ENCODE measurements at places on chromosomes 1 and 21. TPM values are rescaled to one million over a fixed set of nuclear protein-coding genes. Genes with fewer than 3 reads are reported as not detected.

DNA sequence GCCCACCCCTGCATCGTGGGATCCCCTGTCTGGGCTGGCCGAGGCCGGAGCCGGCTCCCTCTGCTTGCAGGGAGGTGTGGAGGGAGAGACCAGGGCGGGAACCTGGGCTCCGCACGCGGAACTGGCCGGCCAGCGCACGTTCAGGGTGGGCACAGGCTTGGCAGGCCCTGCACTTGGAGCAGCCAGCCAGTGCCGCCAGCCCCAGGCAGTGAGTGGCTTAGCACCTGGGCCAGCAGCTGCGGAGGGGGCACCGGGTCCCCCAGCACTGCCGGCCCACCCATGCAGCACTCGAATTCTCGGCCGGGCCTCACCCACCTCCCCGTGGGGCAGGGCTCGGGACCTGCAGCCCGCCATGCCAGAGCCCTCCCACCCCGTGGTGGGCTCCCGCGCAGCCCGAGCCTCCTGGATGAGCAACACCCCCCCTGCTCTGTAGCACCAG lies 422.6 kb downstream of the AMY1C start:
- DNase-seq: no peak

- no peak for DNase-seq
Observed at GRCh38 chr1:157944663-157945280, 48.7 kb upstream of the KIRREL1 start.

DNA sequence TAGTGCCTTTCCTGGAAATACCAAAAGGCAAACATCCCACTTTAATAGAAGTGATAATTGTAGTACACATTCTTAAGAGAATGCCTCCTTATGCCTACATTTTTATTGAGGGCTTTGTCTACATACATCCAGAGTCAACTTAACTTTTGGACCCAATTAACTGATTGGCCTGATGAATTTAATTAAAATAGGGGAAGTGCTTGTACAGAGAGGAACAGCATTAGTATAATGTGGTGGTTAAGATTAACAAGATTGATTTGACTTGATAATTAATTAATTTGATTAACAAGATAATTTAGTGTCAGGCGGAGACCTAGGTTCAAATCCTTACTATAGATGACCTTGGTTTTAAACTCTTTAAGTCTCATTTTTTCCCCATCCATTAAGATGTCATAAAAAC lies 111.4 kb downstream of the NFIA start:
- no peak for DNase-seq

DNA sequence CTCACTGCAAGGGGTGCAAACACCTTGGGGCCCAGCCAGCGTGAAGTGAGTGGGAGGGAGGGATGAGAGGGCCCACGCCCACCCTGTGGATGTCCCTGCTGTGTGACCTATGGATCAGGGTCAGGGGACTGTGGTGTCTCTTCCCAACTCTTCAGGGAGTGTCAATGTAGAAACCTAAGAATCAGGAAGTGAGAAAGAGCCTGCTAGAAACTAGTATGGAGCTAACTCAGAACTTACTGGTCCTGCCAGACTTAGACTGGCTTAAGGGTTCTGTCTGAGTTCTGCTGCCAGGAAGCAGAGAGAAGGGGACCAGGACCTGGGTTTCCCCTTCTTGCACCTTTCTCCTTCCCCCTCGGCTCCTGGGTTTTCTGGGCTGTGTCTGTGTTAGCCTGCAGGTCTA lies 1.8 kb upstream of the IL10 start:
- no peak for DNase-seq

DNA sequence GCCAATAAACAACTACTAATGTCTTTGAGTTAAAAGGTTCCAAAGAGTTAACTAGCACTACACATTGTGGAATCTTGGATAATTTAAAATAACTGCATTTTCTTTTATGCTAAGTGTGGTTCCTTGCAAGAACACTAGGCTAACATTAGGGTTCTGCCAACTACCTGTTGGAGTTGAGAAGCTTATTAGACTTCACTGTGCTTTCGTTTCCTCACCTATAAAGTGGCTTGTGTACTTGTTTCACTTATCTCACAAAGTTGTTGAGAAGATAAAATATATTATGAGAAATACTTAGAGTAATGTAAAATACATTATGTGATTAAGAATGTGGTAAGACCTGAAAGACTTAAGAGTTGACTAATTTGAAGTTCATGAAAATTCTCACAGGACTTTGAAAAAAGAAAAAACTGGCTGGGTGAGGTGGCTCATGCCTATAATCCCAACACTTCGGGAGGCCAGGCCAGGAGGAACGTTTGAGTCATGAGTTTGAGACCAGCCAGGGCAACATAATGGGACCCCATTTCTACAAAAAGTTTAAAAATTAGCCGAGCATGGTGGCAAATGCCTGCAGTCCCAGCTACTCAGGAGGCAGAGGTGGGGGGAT lies 5.6 kb upstream of the RRAGC start:
- DNase-seq: no peak

DNA sequence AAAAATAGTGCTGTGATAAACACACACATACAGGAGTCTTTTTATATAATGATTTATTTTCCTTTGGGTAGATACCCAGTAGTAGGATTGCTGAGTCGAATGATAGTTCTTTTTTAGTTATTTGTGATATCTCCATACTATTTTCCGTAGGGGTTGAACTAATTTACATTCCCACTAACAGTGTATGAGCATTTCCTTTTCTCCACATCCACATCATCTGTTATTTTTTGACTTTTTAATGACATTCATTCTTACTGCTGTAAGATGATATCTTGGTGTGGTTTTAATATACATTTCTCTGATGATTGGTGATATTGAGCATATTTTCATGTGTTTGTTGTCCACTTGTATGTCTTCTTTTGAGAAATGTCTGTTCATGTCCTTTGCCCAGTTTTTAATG lies 78.3 kb downstream of the NIBAN1 start:
- DNase-seq: no peak

DNA sequence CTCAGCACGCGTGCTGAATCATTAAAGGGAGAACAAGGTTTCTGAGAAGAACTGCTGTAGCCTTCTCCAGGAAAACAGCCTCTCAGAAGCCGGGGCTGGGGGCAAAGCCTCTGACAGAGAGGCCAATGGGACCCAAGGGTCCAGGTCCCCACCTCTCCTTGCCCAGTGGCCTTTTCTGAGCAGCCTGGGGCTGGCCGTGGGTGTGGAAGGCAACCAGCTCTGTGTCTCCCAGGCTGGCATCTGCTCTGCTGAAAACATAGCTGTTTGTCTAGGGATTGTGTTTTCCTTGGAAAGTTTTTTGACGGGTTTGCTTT lies 261.2 kb downstream of the NPHP4 start:
- DNase-seq: no peak

DNA sequence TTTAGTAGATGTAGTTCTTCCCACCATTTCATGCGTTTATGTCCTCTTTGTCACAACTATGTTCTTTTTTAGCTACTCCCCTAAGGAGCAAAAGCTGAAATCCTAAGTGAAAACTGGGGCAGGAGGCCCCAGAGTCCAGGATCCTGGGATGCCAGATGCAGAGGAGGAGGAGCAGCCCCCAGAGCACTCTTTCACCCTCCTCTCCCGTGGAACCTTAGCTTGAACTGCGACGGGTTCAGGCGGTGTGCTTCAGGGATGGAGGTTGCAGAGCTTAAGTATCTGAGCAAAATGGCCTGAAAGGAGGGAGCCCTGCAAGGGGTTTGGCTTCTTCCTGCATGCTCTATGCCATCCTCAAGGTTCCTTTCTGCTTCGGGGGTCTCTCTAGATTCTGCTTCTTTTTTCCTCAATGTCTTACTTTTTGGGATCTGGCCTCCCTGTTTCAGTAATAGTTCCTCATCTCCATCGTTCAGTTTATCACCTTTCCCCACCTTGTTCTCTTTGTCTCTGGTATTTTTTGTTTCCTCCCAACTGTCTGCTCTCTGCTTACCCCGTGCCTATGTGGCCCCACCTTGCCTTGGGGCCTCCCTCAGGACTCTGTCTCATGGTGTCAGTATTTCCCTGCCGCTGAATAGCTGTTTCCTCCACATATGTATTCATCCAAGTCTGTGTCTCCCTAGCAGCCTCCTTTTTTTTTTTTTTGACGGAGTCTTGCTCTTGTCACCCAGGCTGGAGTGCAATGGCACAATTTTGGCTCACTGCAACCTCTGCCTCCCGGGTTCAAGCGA lies 2.7 kb upstream of the NHLH1 start:
- DNase-seq: no peak

GRCh38 chr1:167641786-167642500 lies 11.9 kb downstream of the RCSD1 start:
- no peak for DNase-seq

GRCh38 chr1:15066191-15066590 lies 87.4 kb upstream of the TMEM51 start:
- no peak for DNase-seq

- DNase-seq: no peak
Observed at GRCh38 chr1:43572084-43572483, 41.4 kb downstream of the PTPRF start.

- DNase-seq: no peak
Observed at GRCh38 chr1:32063261-32063681, 9.5 kb upstream of the TMEM39B start.

- DNase-seq: no peak
Observed at GRCh38 chr1:172470149-172470548, 26.3 kb upstream of the PIGC start.

GRCh38 chr1:33387625-33388024 lies 43.3 kb downstream of the PHC2 start:
- DNase-seq: no peak

DNA sequence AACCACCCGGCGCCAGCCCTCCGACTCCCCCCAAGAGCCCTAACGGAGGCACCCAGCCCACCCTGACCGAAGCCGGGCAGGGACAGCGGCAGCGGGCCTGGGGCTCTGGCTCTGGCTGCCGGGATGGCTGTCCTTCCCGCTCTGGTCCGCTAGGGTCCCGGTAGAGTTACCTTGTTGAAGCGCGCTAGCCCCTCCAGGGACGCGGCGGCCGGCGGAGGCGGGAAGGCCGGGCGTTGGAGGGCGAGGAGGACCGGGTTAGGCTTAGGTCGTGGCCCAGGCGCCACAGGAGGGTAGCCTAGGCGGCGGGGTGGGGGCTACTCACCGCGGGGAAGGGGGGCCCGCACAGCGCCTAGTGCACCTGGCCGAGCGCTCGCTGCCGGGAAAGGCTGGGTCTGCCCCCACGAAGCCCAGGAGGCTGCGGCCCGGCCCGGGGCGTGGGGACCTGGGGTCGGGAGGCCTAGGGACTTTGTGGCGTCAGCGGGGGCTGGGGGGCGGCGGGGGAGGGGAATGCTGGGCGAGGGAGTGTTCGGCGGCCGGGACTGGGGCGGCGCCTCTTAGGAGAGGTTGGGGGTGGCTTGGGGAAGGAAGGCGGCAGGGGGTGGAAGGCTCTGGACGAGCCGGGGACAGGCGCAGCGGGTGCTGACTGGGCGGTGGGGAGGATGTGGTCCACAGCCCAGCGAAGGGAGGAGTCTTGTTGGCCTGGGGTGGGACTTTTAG lies at the start of gene TRIM17:
Gene TRIM17, minus strand, starts transcription at position 645 of the 717 bp plus-strand sequence. CDS start 1,789 bp downstream, outside the sequence.
- DNase-seq: peak; percentile 60

GRCh38 chr1:108154314-108154713 lies 45.8 kb downstream of the SLC25A24 start:
- DNase-seq: no peak

DNA sequence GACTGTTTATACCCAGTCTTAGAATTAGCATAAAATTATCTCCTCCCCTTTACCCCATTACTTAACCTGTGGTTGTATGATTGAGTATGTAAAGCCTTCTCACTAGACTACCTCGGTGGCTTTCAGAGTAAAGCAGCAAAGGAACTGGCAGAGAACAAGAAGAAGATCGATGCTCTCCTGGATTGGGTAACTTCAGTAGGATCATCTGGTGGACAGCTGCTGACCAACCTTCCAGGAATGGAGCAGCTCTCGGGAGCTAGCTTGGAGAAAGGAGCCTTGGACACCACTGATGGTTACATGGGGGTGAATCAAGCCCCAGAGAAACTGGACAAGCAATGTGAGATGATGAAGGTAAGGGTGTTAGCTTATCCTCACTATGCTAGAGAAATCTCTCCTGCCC lies 138.6 kb upstream of the BMP8A start:
- DNase-seq: no peak

GRCh38 chr1:154719586-154720327 lies 111.8 kb upstream of the ADAR start:
- DNase-seq: no peak

GRCh38 chr1:198179556-198179981 lies 22.8 kb downstream of the NEK7 start:
- no peak for DNase-seq

- DNase-seq: peak; percentile 32
Observed at GRCh38 chr1:157369808-157370521, 182.3 kb downstream of the FCRL5 start.

- DNase-seq: no peak
Observed at GRCh38 chr1:173823781-173824314, 625 bp upstream of the DARS2 start.

GRCh38 chr1:152997901-152998300 lies 3.6 kb upstream of the SPRR3 start:
- DNase-seq: no peak

DNA sequence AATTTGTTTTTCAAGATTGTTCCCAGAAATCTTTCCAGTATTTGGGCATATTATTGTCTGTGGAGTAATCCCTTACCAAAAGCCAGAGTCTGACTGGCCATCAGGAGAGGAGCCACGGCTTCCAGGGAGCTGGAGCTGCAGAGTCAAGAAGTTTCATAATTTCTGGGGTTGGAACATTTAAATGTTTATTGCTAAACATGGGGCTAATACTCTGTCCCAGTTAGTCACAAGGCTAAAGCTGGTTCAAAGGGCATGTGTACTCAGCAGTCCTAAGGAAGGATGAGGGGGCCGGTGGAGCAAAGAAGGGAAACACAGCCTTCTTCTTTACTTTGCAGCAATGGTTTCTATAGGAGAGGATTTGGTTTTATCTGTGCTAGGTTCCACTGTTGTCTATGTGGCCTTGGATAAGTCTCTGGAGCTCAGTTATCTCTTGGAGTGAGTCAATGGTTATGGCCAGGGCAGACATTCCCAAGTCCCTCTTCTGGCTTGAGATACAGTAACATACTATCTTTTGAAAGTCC lies 9.5 kb downstream of the DENND2D start:
- DNase-seq: no peak

- DNase-seq: no peak
Observed at GRCh38 chr1:243549108-243549507, 293.3 kb downstream of the SDCCAG8 start.

The NPHS2 gene
- not detected for total RNA-seq

The TADA1 gene
- total RNA-seq: 17.9 TPM

The PPIH gene
- total RNA-seq: 71.3 TPM

The SYNJ1 gene
- total RNA-seq: 21.8 TPM

The FNBP1L gene
- total RNA-seq: 0.30 TPM

The ROR1 gene
- not detected for total RNA-seq

The ARV1 gene
- 15.3 TPM for total RNA-seq

The HSD3B1 gene
- not detected for total RNA-seq
